ENCODE measurements at places on chromosomes 3 and 15.

DNA sequence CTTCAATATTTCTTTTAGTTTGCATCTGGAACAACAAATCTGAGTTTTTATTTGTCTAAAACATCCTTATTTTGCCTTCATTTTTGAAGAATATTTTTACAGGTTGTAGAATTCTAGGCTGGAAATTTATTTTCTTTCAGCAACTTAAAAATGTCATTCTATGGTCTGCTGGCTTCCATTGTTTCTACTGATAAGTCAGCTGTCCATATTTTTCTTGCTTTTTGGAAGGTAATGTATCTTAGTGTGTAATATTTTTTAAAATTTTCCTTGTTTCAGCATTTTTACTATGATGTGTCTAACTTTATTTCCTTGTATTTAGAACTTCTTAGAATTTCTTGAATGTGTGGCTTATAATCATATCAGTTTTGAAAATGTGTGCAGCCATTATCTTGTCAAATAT is 37.0 kb downstream of the SEMA6D start:
- no peak for DNase-seq

DNA sequence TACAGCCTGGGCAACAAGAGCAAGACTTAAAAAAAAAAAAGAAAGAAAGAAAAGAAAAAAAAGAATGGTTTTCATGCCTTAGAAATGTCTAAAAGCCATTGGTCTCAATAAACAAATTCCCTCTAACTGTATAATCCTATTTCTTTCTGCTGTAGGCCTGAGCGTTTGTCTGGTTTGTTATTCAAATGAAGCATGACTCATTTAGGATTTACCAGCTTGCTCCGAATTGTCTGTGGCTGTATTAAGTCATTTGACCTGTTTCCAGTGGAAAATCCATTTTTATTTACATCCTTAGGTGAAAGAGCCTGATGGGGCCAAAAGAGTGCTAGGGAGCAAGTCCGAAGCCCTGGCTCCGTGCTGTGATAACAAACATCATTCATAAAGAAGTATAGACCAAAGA is 73.8 kb downstream of the BDH1 start:
- no peak for DNase-seq

DNA sequence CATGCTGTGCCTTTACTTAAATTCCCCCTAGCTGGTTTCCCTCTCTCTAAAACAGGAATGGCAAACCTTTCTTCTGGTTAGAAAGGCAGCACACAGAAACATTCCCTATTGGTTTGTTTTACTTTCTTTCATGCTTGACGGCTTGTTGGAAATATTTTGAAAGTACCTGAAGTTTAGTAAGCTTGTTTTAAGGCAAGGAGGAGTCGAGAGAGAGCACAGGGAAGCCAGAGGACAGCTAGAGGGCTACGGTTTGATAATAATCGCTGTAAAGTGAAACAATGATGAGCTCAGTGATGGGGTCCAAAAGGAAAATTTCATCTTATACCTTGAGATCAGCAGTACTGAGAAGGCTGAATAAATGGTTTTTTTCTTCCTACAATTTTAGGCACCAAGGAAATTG is 64.1 kb downstream of the ATP13A4 start:
- no peak for DNase-seq

- DNase-seq, result no peak
Observed at GRCh38 chr3:55180936-55181535, 253.2 kb upstream of the LRTM1 start.

GRCh38 chr3:106963442-106963841 is 413.8 kb upstream of the CCDC54 start:
- DNase-seq, result no peak

DNA sequence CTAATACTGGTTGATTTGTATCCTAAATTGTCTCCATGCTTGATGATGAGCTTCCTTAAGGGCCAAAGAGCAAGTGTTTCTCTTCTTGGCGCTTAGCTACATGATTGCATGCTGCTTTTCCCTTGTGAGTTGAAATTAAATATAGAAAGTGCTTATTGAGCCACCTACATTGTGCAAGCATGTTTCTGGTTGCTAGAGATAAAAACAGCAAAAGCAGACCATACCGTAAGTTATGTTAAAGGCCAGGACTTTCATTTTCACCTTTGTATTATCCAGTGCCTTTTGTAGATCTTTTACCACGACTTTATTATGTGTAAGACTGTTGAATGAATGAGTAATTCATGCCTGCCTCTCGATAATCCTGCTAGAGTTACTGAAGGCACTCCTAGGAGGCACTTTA is 41.9 kb upstream of the CCNB2 start:
- no peak for DNase-seq

DNA sequence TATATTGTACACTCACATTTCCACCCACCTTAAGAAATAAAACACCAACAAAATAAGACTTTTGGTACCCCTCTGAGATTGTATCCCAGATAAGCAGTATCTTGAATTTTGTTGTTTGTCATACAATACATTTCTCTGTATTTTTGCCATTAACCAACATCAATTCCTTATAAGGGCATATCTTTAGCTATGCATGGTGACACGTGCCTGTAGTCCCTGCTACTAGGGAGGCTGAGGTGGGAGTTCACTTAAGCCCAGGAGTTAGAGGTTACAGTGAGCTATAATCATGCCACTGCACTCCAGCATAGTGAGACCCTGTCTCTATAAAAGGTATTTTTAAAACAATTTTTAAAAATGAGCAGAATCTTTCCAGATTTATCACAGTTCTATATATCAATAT is 32.5 kb upstream of the STXBP5L start:
- no peak for DNase-seq

GRCh38 chr3:113405180-113405579 is 36.1 kb downstream of the CFAP44 start:
- DNase-seq, result no peak

GRCh38 chr3:39808467-39809180 is 785 bp upstream of the MYRIP start:
- DNase-seq, result peak; percentile 0

GRCh38 chr15:81259760-81260298 is 63.1 kb downstream of the IL16 start:
- no peak for DNase-seq

GRCh38 chr3:186882881-186883685 is 40.6 kb downstream of the ADIPOQ start:
- no peak for DNase-seq

GRCh38 chr3:69329892-69330291 is 56.0 kb downstream of the FRMD4B start:
- no peak for DNase-seq

DNA sequence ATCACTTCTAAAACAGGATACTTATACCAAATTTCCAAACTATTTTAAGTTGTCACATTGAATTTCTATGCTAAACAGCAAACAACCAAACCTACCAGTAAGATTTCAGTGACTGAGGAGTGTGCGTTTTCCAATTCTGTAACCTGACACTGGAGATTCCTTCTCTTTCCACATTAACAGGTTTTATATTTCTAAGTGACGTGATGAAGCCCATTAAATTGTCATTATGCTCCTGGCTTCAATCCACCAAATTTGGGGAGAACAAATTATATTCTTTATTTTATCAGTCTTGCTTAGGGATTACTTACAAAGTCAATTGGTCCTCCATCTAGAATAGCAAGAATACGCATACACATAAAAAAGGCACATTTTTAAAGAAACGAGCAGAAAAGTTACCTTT is 764.8 kb upstream of the NR2F2 start:
- DNase-seq, result no peak

GRCh38 chr3:9613056-9613748 is 36.1 kb upstream of the MTMR14 start:
- no peak for DNase-seq

DNA sequence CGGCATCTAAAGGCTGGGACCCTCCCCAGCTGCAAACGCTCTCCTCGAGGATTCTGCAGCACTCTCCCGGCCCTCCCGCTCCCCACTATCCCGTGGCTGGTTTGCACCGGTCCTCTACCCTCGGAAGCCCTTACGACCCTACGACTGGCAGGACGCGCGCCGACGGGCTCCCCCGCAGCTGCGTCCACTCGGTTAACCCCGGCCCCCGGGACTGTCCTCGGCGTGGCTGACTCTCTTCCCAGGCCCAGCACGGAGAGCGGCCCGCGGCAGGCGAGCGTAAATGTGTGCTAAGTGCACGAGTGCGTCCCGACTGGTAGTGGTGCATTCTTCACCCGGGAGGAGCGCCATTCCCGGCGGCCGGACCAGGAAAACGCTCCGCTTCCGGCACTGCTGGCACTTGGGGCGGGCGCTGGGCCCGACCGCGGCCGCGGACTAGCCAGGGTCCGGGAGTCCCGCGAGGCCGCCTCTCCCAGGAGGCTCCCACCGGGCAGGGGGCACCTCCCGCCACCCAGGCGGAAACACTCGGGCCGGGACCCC is 508 bp downstream of the GORASP1 start:
- no peak for DNase-seq

GRCh38 chr3:162092751-162093150 is 596.1 kb downstream of the OTOL1 start:
- DNase-seq, result no peak

- no peak for DNase-seq
Observed at GRCh38 chr15:29821416-29822099, 710 bp downstream of the TJP1 start.

DNA sequence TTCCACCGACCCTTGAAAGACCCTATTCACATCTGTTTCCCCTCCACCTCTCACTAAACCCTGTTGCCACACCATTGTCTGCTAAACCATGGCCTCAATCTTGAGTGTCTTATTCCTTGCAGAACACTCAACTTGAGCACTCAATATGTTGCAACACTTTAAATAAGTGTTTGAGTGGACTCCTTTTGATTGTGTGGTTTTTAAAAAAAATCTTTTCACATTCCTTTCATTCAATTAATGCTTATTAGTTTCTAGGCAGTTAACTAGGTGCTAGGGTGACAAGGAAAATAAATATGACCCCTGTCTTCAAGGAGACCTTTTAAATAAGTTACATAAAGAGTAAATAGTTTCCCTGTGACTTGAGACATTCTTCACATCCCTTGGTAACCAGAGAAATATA is 13.3 kb upstream of the HHLA2 start:
- DNase-seq, result no peak

GRCh38 chr3:195165265-195165609 is 105.7 kb downstream of the XXYLT1 start:
- DNase-seq, result no peak

GRCh38 chr15:45088801-45089711 is 24.9 kb downstream of the DUOX2 start:
- DNase-seq, result no peak

DNA sequence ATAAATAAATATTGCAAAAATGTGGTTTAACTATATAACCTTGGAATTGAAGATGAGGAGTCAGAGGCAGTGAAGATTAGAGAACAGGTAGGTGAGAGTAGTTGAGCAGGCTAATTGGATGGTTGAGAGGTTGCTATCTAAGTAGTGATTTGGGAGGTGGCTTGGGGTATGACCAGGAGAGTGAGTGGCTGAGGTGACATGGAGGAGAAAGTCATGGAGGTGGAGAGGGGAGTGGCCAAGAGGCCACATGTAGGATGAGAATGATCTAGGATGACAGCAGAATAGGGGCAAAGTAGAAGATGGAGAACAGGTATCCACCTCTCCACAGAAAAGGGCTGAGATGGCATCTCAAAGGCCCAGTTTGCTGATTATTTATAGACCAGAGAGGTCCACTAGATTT is 10.5 kb upstream of the RLBP1 start:
- no peak for DNase-seq

GRCh38 chr3:195119461-195120266 is 151.3 kb downstream of the XXYLT1 start:
- no peak for DNase-seq

- no peak for DNase-seq
Observed at GRCh38 chr3:16871915-16872842, 12.6 kb upstream of the PLCL2 start.

DNA sequence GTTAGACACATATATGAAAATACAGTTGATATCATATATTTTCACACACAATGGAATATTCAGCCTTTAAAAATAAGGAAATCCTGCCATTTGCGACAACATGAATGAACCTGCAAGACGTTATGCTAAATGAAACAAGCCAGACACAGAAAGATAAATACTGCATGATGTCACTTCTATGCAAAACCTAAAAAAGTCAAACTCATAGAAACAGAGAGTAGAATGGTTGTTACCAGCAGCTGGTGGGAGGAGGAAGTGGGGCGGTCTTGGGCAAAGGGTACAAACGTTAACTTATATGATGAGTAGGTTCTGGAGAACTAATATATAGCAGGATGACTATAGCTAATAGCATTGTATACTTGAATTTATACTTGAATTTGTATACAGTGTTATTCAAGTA is 213.2 kb upstream of the NR2F2 start:
- DNase-seq, result no peak

GRCh38 chr15:101366853-101367252 is 71.8 kb upstream of the SNRPA1 start:
- DNase-seq, result no peak

- no peak for DNase-seq
Observed at GRCh38 chr3:94862703-94863102, 799.8 kb downstream of the NSUN3 start.

DNA sequence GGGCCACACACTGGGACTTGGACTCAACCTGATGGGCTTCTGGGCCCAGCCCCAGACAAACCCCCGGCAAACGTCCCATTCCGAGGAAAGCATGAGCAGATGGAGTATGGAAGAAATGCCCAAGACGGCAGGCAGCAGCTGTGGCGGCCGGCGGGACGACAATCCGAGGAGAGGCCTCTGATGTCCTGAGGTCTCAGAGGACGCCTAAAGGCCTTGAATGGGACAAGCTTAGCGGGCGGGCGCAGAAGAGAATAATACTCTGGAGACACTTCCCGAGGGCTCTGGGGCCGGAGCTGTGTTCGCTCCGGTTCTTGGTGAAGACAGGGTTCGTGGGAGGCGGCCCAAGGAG is 482 bp upstream of the OGG1 start:
- DNase-seq, result no peak

DNA sequence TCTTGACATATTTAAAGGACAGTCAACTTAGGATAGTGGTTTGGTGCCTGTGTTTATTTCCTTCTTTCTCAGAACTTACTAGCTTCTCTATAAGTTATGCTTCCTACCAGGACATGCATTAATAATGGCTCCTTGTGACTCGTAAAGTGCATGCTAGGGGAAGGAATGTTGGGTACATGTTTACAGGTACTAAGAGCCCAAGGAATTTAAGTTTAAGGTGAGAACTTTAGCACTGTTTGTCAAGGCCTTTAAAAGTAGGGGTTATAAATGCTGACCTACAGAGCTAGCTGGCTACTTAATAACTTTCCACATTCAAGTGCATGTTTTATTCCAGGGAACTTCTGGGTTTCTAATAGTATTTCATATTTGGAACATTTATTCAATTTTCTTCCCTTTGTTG is at the start of gene TMEM207:
TSS of gene TMEM207 (minus strand) at position 101 of the 400 bp plus-strand sequence. CDS start at position 9, 92 bp downstream.
- no peak for DNase-seq

DNA sequence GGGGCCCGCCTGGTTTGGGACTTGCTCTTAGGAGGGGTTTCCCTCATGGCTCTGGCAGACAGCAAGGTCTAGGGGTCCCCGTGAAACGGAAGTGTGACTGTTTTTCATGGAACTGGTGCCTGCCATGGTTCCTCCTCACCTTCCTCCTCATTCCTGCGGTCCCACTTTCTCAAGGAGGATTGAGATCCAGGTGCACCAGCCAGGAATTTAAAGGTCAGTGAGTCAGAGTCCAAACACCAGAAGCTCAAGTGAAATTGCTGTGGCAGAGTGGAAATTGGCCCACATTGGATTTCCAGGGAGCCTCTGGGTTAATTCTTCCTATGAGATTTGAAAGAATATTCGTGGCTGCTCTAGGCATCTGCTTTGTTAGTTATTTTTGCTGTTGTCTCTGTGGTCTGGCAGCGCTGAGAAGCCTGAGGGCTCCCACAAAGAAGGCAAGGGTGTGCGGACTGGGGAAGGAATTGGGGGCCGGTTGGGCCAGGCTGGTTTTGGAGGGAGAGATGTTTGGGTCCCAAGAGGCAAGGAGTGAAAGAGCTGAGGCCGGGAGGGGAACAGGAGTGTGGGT is 60.4 kb upstream of the TNFAIP8L3 start:
- no peak for DNase-seq

Measured in esophagus squamous epithelium (tissue), 5 donors.